ENCODE measurements at places on chromosomes 11 and 22.

DNA sequence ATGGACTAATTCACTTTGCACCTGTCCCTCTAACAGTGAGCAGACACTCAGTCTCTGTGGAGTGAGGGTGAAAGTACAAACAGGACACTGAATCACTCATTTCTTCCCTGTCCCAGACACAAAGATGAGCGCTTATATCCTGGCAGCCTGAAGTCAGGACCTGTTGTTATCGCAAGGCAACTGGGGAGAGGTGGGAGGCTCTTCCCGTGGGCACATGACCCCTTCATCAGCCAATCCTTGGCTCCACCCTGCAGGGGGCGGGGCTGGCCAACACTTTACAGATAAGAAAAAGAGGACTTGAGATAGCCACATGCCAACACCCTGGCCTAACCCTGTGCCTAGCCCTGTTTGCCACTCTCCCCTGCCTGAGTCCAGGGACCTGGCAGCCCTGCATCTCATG lies 29.5 kb upstream of the TESMIN start:
- DNase-seq, result no peak

DNA sequence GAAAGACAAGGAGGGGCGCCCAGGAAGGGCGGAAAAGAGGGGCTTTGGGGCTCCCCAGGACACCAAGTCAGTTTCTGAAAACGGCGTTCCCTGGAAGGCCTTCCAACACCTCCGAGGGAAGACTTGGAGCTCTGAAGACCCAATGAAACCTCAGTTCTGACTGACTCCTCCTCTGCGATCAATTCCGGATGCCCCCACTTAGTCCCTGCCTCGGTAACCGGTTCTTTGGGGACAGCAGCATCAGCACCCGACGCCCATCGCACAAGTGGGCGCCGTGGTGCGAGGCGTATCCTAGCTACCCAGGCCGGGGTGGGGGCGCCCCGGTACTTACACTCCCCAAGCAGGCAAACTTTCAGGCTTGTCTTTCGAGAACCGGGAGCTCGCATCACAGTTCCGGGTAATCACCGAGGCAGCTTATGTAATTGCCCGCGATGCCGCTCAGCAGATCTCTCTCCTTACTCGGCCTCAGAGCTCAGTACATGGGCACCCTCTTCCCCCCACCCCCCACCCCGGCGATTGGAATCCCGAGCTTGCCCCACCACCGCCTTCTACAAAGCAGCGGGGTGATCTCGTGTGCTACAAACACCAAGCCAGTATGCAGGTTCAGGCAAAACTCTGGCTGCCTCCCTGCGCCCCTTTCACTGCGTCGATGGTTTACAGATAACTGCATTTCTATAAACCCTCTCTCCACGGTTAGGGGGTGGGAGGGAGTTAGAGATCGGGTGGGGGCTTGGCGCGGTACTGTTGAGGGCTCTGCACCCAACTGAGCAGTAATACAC lies 2.0 kb downstream of the TENM4 start:
- no peak for DNase-seq

GRCh38 chr11:132851247-132851646 lies 681.1 kb downstream of the OPCML start:
- DNase-seq, result no peak

- no peak for DNase-seq
These were observed 26.7 kb downstream of the ZBTB16 start for GRCh38 chr11:114085965-114086793.

DNA sequence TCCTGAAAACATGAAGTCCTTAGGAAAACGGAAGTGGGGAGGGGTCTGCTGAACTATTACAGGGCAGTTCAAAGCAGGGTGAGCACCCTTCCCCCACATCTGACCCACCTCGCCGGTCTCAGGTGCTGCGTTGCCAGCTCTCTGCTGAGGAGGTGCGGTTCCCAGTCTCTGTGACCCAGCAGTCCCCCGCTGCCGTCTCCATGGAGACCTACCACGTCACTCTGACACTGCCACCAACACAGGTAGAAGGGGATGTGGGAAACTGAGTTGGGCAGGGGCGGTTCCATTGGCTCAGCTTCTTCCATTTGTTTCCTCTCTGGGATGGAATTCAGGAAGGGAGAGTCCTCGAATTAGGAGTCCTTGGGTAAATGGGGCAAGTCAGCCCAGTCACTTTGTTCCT lies 3.3 kb downstream of the C2CD2L start:
- DNase-seq, result no peak

- DNase-seq, result no peak
These were observed 52.3 kb downstream of the TST start for GRCh38 chr22:36966851-36967540.

- DNase-seq, result no peak
These were observed 17.2 kb downstream of the CLDN25 start for GRCh38 chr11:113796663-113797259.

DNA sequence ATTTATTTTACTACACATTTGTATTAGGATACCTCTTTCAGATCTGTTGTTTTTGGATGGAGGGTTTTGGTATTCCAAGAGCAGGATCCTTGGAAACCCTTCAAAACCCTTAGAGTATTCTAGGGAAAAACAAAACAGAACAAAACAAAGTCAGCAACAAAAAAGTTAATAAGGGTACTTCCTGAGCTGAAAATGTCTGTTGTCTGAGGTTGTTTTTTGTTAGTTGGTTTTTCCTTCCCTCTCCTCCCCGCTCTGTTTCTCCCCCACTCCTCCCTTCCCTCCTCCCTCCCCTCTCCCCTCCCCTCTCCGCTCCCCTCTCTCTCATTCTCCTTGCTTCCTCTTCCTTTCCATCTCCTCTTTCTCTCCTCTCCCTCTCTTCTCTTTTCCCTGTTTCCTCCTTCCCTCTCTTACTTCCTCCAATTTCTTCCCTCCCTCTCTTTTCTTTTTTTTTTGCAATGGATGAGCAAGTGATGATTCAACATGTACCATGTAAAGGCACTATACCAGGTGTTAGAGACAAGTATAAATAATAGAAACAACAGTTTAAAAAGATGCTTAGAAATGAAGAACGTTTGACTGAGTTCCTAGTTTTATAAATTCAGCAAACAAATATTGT lies 160.6 kb downstream of the TMEM135 start:
- DNase-seq, result no peak

DNA sequence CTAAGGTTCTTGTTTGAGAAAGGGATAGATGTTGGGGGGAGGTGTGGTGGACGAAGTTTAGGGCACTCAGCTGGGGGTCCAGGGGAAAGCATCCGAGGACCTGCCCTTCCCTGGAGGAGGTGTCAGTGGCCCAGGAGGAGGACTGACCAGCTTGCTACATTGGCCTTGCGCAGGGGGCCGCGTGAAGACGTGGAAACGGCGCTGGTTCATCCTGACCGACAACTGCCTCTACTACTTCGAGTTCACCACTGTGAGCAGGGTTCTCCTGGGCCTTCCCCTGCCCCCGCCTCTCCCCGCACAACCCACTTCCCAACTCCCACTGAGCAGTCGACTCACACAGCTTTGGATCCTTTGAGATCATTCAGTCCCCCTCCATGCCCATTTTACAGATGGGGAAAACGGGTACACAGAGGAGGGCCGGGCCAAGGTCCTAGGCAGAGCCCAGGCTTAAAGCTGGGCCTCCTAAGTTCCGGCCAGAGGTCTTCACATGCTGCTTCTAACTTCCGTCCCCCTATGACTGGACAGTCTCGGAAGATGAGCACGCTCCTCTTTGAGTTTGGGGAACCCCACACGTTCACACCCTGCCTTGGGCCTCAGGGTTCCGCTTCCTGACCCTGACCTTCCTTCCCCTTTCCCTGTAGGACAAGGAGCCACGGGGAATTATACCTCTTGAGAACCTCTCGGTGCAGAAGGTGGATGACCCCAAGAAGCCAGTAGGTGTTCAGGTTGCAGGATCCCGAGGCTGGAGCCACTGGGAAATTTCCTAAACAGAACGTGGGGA lies 28.7 kb downstream of the CYTH4 start:
- DNase-seq, result no peak

DNA sequence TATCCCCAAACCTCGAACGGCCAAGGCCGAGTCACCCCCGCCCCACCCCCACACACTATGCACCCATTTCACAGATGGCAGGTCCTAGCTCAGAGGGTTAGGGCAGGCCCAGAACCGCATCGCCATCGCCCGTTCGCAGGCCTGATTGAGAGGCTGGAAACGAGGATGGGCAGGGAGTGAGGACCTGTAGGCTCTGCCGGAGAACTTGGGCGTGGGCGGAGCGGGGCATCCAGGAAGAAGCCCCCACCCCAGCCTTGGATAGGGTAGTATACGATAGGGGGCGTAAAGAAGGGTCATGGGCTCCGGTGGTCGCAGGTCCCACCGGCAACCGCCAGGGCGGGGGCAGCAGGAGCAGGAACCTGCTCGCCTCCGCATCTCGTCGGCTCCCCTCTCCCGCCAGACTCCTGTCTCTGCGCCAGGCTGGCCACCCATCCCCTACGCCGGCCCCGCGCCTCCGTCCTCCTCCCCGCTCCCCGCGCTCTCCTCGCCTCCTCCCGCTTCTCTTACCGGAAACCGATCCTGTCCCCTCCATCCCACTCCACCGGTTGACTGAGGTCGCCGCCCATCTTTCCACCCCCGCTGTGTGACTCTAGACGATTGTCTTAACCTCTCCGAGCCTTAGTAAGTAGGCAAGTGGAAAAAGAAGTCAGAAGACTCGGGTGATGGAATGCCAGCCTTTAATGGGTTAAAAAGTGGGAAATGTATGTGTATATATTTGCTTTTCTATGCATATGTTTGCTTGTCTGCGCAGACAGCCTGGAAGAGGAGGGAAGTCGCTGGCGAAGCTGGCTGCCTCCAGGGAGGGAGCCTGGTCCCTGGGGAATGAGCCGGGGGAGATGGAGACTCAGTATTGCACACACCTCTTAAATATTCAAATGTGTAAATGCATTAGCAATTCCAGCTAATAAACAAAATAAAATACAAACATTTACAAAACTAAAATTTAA lies 52.8 kb downstream of the CYTH4 start:
- DNase-seq, result no peak

GRCh38 chr22:30161051-30161469 lies 80.8 kb downstream of the HORMAD2 start:
- no peak for DNase-seq

DNA sequence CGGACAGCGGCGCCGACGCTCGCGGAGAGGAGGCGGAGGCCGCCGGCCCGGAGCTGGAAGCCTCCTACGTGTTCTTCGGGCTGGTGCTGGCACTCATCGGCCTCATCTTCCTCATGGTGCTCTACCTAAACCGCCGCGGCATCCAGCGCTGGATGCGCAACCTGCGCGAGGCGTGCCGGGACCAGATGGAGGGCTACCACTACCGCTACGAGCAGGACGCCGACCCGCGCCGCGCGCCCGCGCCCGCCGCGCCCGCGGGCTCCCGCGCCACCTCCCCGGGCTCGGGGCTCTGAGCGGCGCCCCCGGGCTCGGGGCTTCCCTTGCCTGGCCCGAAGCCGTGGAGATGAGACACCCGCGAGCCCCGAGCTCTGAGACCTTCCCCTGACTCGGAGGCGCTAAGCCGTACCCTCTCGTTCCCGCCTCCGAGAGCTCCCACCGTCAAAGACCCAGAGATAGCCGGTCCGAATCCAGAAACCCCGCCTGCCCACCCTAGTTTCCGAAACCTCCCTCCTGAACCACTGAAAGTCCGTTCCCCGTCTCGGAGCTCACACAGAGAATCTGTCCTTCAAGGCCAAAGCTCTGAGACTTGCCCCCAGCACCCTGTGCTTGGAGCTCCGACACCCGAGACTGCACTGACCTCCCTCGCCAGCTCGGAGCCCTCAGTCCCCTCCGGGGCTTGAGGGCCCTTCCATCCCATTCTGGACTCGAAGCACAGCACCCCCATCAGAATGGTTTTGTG lies 1.5 kb downstream of the TPBGL start:
- DNase-seq, result no peak

GRCh38 chr22:49712195-49712791 lies 115.4 kb downstream of the BRD1 start:
- DNase-seq, result no peak

- DNase-seq, result no peak
These were observed 14.6 kb downstream of the GTPBP1 start for GRCh38 chr22:38720350-38720749.

GRCh38 chr11:65781152-65781961 lies 581 bp upstream of the AP5B1 start:
- no peak for DNase-seq

GRCh38 chr11:91625495-91625894 lies 599.1 kb upstream of the FAT3 start:
- DNase-seq, result no peak

- peak; percentile 72 for DNase-seq
These were observed 4.7 kb downstream of the TCIRG1 start for GRCh38 chr11:68043349-68044144.

DNA sequence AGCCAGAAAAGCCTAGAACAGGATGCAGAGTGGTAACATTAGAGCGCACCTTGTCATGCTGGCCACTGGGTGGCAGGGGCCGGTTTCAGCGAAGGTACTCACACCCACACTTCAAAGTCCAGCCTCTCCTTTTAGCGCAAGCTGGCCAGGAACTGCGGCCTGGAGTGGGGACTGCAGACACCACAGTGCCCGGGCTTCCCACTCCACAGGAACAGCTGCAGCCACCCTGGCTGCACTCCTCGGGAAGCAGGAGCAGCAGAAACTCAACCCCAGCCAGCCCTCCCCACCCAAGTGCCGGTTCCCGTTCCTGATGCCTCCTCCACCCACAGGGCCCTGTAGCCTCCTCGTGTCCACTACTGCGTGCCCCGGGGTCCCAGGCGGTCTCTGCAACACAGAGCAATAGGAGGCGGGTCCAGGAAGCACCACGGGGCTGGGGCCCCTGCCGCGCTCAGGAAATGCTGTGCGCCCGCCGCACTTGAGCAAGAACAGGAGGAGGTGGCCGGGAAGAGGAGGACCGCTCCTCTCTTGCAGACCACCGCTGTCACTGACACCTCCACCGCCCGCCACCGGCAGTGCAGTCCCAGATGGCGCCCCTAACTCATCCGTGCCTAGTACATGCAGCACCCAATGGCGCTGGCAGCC lies 2.2 kb downstream of the RFPL2 start:
- DNase-seq, result no peak

DNA sequence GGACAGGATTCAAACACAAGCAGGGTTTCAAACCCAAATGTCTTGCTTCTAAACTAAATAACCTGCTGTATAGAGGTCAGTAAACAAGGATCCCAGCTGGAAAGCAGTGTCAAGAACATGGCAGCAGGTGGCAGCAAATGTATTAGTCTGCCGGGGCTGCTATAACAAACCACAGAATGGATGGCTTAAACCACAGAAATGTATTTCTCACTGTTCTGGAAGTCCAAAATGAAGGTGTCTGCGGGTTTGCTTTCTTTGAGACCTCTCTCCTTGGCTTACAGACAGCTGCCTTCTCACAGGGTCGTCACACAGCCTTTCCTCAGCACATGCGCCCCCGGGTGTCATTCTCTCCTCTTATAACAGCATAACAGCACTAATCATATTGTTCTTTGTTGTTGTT lies 65.1 kb upstream of the LRRC55 start:
- no peak for DNase-seq

- DNase-seq, result no peak
These were observed 48.9 kb downstream of the CDPF1 start for GRCh38 chr22:46201059-46201757.

- no peak for DNase-seq
These were observed 7.8 kb upstream of the P4HA3 start for GRCh38 chr11:74319139-74319816.

- no peak for DNase-seq
These were observed 51.5 kb downstream of the SLC17A6 start for GRCh38 chr11:22389526-22390282.

Data from SIG-M5 (cell line).